Fibroblast of skin of back (primary cell): ENCODE measurements at places on chromosomes 2 and 18.

- peak; percentile 91 for DNase-seq
Measured at GRCh38 chr2:105487142-105488069, 88.6 kb upstream of the FHL2 start.

DNA sequence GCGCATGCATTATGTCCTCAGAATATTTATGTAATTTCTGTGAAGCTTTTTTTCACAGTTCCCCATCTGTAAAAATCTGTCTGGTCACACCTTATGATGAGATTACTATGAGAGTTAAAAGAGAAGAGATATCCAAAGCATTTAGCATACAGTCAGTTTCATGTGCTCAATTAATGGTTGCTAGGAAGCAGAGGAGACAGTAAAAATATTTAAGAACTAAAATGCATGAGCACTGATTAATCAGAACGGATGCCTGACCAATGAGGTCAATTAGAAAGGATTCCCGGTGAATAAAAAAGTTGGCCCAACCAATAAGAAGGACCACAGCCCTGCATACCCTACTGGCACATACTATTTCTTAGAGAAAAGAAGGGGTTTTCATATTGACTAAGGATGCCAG lies 12.0 kb upstream of the CRIM1 start:
- DNase-seq = peak; percentile 65

- no peak for DNase-seq
Measured at GRCh38 chr2:97788986-97789644, 75.7 kb downstream of the ZAP70 start.

- DNase-seq = no peak
Measured at GRCh38 chr2:140734992-140735391, 1395.8 kb downstream of the LRP1B start.

GRCh38 chr2:152453129-152453911 lies 118.3 kb downstream of the FMNL2 start:
- DNase-seq = no peak

- DNase-seq = no peak
Measured at GRCh38 chr2:85419009-85419675, 628 bp downstream of the SH2D6 start.

DNA sequence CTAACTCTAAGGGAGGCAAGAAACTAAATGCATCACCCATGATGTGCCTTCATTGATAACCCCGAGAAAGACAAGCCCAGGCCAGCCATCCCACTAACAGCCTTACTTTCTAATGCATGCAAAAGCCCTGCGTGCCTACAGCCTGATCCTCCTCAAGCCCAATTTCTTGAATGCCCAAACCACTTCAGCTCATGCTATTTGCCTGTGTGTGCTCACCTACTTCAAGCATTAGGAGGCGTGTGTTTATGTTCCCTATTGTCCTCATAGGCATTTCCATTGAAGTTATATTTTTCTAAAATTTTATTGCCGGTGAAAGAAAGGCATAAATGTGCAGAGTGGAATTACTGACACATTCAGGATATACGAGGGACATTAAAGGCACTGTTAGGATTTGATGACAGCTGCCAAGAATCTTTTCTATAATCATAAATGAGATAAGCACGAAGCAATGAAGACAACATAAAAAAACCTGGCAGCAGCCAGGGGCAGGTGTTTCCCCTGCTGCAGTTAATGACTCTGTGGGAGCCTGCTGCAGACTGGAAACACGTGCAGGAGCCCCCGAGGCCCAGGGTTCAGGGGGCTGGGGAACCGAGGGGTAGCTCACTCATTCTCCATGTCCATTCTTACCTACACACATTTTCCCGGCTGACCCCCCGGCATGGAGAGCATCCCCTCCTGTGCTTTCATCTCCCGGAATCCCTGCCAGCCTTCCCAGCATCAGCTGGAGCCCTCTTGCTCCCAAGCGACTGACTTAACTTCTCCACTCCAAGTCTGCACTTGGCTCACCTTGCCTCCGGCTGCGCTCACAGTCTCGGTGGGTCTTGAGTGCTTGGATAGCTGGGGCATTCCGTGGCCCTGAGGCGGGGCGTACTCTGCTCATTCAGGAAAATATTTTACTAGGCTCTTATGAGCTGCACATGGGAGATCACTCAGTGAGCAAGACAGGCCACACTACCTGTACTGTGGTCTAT lies 292.3 kb upstream of the SIX2 start:
- no peak for DNase-seq

GRCh38 chr2:221529943-221530652 lies 42.0 kb downstream of the EPHA4 start:
- peak; percentile 64 for DNase-seq

- DNase-seq = peak; percentile 39
Measured at GRCh38 chr2:26720322-26721114, 28.0 kb downstream of the KCNK3 start.

- peak; percentile 18 for DNase-seq
Measured at GRCh38 chr2:194545978-194546377, 1111.0 kb upstream of the SLC39A10 start.

- DNase-seq = no peak
Measured at GRCh38 chr2:173823543-173823939, 141.6 kb downstream of the SP3 start.

DNA sequence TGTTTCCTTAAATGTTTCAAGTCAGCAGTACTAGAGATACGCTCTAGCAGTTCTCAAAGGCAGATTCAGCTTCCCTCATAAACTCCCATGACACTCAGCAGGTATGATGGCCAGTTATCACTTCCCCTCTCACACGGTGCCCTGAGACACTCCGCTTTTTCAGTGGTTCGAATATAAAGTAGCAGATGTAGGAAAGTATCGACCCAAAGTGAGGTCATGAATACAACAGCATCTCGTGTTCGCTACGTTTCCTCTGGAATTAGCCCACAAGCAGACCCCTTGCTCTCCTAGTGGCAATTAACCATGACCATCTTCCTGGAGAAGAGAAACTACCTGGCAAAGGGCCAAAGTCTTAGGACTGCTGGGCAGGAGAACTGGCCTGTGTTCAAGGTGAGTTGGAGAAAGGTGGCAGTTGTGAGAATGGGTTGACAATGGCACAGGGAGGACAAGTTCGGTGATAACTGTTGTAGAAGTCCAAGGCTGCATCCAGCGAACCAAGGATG lies 9.3 kb upstream of the AGBL5 start:
- DNase-seq = no peak

DNA sequence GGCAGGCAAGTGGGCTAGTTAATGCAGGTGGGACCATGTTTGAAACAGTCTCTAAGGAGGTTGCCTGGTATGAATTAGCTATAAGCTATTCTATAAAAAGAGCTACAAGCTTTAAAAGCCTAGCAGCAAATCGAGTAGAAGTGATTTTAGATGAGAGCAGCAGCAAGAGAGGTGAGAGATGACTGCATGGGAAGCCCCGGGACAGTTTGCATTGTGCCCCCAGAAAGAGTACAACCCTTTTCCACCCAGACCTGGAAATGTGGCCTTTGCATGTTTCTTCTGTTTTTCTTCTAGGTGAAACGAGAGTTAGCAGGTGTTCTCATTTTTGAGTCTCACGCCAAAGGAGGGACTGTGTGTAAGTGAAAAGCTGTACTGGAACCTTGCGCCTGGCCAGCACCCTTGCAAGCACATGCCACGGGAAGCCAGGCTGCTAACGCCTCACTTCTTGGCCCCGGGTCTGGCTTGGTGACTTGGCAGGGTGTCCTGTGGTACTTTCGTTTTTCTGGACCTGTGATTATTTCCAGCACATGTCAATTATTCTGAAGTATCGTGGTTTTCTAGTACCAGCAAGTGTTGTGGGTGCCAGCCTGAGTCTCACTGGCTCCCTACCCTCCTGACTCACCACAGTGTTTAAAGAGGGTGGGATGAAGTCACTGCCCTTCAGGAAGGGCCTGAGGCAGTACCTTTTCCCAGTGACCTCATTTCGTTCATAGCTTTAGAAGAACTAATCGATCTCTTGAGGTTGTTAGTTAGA lies 90.3 kb upstream of the MAP3K20 start:
- DNase-seq = peak; percentile 65

DNA sequence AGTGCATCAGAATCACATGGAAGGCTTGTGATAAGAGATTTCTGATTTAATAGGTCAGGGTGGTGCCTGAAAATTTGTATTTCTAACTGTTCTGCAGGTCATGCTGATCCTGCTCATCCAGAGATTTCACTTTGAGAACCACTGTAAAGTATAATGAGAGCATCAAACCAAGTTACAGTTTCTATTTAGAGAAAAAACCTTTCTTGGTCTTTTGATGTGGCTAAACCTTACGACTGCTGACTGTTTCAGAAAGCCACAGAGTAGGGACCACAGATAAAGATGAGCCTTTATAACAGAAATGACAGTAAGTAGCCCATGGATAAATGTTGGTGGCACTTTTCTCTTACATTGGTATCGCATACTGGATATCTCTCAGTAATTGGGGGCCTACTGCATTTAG lies 109.4 kb upstream of the FANCL start:
- no peak for DNase-seq

GRCh38 chr18:5524660-5525059 lies 19.1 kb downstream of the EPB41L3 start:
- no peak for DNase-seq

DNA sequence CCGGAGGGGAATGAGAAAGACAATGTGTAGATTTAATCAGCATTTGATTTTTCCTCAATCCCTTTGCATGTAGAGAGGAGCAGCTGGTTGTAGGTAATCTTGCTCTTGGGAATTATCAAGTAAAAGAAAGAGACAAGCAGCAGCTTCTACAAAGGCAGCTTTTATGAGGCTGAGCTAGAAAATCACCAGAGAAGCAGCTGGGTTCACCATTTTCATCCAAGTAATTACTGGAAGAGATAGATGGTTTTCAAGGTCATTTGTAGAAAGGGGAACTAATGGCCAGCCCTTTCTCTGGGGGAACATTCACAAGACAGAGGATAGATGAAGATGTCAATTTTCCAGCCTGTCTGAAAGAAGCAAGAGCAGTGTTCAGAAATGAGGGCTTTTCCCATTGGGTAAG lies 113.0 kb downstream of the RND3 start:
- DNase-seq = no peak

DNA sequence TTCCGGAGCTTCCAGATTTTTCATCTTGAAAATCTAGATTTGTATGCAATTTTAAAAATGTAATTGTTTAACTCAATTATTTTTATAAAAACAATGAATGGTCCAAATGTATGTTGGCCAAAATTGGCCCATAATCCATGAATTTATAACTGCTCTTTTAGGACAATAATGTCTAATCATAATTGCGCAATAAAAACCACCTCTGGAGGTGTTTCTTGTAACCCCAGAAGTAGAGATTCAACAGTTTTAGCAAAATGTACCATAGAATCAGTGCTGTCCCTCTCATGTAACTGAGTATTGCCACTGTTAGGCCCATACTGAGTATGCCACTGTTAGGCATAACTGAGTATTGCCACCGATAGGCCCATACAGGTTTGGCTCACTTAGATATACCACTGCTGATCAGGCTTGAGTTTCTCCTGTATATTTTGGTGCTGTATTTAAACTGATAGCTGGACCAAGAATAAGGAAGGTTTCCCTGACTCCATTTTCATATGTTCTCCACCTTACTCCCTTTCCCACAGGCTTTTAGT lies 70.8 kb upstream of the EPB41L5 start:
- DNase-seq = no peak

DNA sequence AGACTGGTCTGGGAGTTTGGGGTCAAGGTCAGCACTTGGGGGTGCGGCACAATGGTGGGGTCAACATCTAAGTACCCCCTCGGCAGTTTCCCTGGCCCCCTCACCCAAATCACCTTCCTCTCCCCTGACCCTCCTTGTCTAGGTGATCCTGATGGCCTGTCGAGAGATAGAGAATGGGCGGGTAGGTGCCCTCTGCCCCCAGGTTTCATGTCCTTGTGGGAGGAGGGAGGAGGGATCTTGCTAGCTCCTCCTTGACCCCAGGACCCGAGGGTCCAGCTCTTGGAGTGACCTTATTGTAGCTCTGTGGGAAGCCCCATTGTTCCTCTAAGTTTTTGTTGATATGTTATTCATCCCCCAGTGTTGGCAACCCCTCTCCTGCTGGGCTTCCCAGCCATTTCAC lies 3.6 kb downstream of the PTPN18 start:
- no peak for DNase-seq

GRCh38 chr2:230961091-230961491 lies 34.8 kb upstream of the SPATA3 start:
- DNase-seq = peak; percentile 56

GRCh38 chr2:132415915-132416722 lies 486 bp upstream of the GPR39 start:
- peak; percentile 98 for DNase-seq

DNA sequence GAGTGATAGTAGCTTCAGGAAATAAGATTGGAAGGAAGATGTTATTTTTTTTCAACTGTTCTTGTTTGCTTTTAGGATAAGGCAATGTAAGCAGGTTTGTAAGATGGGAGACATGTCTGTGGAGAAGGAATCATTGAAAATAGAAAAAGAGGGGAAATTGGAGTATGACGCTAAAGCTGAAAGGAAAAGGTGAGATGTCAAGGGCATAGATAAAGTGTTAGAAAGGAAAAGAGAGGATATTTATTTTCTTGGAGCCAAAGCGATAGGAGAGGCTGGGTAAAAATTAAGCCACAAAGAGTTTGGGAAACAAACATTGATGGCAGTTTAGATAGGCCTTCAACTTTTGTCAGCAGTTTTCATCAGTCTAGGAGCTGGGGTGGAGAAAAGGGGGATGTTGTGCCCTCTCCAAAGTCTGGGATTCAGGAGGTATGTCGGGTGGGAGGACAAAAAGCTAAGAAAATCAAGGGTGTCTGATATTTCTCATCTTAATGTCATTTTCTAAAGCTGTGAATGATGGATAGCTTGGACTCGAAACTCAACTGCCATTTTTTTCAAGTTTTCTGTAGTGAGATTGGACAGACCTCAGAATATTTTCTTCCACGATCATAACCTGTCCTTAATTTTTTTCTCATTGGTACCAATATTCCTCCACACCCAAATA lies 63.3 kb downstream of the MAPRE2 start:
- no peak for DNase-seq

DNA sequence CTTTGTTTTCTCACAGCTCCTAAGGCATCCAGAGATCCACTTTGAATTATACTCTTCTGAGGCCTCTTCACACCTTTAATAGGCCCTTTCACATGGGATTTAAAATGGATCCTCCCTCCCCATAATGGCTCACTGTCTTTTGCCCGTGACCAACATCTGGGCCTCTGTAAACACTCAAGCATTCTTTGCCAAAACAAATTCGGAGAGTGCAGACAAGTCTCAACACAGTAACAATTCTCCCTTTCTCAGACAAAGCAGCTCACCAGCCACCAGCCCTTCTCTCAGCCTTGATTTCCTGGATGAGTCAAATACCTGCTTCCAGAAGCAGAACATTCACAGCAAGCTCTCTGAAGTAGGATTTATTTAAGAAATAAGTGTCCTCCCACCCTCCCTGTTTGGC lies 14.0 kb upstream of the IMP4 start:
- DNase-seq = no peak

GRCh38 chr18:44238454-44238853 lies 442.2 kb upstream of the SETBP1 start:
- DNase-seq = peak; percentile 46
